ENCODE measurements at places on chromosomes 7 and 10. TPM values are rescaled to one million over a fixed set of nuclear protein-coding genes. Genes with fewer than 3 reads are reported as not detected.

- DNase-seq = no peak
Measured at GRCh38 chr7:75866114-75866488, 12.7 kb upstream of the RHBDD2 start.

DNA sequence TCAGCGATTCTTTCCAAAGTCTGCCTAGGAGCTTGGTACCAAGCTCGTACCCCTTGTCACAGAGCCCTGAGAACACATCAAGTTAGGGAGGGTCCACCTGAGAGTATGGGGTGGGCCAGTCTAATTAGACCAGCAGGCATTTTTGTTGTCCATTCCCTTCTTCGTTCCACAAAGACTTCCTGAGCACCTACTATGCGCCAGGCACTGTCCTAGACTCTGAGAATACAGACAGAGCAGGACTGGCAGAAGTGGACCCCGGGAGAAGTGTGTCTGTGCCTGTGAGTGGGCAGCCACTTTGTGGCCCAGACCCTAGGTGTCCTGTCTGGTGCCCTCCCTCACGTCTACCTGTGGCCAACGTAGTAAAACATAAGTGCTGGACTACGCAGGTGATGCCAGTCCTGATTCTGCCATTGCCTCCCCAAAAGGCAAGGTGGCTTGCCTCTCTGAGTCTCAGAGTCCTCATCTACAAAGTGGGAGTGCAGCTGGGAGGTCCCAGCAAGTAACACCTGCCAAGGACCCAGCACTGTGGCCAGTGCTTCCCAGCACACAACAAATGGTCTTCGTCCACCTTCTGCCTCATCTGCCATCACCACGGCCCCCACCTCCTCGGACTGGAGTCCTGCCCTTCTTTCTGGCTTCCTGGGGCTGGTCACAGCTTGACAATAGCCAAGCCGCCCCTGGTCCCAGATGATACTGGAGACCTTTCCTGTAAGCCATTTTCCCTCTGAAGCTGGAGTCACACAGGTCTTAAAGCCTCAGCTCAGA lies 54.3 kb upstream of the DUSP5 start:
- no peak for DNase-seq

GRCh38 chr7:17105701-17106100 lies 192.8 kb upstream of the AHR start:
- peak; percentile 9 for DNase-seq

DNA sequence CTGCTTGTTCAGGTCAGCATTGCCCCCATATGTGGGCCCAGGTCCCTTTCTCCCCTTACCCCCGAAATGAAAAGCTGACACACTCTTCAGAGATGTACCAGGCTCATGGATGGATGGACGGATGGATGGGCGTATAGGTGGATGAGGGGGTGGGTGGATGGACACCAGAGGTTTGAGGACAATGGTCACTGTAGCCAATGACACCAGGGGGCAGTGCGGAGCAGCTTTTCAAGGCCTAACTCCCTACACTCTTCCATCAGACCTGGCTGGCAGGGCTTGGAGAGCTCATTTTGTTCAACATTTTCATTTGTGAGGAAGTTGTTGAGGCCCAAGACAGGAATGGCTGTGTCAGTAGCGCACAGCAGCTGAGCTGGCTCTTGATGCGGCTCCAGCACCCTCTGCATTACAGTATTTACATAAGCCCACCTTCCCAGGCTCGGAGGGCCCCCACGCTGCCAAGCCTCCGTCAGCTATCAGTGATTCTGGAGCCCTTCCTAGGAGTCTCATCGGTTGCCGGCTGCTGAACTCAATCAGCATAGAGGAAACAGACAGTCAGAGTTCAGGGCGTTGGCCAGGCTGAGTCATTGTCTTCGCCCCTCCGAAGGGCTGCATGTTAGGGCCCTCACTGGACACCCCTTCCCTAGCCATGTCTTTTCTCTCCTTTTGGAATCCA lies 11.6 kb upstream of the FFAR4 start:
- DNase-seq = peak; percentile 31

- no peak for DNase-seq
Measured at GRCh38 chr10:89183571-89183970, 23.5 kb downstream of the CH25H start.

GRCh38 chr7:17319164-17320101 lies 21.0 kb downstream of the AHR start:
- no peak for DNase-seq

DNA sequence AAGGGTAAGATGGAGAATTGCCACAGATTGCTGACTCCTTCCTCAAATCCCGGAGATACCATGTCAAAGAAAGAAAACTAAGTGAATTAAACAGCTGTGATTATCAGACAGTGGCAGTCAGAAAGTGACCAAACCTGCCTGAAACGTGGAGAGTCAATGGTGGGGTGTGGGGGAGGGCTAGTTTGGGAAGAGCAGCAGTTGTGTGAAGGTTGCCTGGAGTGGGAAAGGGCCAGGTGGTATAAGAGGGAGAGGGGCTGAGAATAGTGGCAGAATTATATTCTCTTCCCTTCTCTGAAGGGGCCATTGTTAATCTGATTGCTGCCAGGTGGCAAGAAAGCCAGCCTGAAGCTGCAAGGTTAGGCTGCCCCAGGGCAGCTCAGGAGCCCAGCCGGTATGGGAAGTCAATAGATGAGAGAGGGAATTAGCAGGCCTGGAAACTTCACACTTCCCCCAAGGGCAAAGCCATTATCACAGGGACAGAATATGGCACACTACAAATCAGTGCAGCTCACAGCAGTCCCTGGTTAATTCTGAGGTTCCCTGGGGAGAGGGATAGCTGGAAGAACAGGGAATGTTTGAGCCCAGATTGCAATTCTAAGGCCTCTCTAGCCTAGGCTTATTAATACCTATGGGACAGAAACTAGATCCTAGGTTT lies 83.9 kb upstream of the ITGB1 start:
- no peak for DNase-seq

DNA sequence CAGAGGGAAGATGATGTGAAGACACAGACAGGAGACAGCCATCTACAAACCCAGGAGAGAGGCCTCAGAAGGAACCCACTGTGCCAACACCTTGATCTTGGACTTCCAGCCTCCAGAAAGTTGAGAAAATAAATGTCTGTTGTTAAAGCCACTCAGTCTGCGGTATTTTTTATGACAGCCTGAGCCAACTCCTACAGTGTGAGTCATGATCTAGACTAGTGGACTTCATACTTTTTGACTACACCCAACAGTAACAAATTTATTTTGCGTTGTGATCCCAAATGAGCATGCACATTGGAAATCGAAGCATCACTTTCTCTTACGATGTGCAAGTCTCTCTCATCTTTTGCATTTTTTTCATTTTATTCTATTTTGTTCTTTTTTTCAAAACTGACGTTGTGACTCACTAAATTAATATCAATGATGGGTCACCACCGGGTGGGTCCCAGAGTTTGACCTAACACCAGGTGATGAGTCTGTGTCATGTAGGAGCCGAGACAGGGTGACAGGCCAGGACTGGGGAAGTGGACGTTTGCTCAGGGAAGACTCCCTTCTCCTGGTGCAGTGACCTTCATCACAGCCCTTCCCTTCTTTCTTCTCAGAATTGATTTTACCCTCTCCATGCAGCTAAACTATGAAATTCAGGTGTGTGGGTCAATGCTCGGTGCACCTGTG lies 28.9 kb downstream of the PHYH start:
- peak; percentile 5 for DNase-seq

- DNase-seq = no peak
Measured at GRCh38 chr10:72311667-72312066, 37.9 kb downstream of the DDIT4 start.

- DNase-seq = peak; percentile 96
Measured at GRCh38 chr7:151491859-151492258, 27.8 kb downstream of the RHEB start.

DNA sequence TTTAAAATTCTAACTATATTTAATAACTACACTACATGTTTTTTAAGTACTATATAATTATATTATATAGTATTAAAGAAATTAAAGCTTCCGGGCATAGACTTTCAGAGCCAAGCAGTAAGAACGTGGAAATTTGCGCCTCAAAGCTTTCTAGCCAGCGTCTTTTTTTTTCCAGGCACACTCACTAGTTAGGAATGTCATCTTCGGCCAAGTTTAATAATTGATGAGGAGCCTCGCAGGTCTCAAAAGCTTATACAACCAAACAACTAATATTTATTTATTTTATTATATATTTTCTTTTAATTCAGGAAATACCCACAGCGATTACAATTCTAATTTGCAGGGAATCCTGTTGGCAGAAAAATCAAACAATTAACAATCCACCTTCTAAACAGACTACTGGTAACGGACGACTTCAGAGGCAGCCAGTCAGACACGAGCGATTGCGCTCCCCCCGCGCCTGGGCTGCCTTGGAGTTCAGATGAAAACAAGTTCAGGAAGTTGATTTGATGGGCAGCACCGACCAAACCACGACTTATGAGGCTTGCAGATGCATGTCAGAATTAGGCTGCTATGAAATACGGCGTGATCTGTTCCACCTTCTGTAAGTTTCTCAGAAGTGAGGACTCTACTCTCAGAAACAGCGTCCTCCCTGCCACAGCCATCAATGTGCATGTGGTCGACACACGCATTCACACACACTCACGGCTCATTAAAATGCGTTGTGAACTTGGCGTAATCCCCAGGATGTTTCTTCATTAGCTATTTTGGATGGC lies 431.8 kb upstream of the MGMT start:
- peak; percentile 82 for DNase-seq

- no peak for DNase-seq
Measured at GRCh38 chr7:74584160-74584954, 73.2 kb upstream of the GTF2I start.

Gene NDUFB2
- 306 TPM for total RNA-seq

Gene OR13A1
- not detected for total RNA-seq

Gene PLEKHS1
- total RNA-seq = 0.45 TPM

Gene ARMC3
- total RNA-seq = 1.1 TPM

Gene TET1
- total RNA-seq = 3.1 TPM

Gene ASZ1
- not detected for total RNA-seq

Gene SLC13A1
- not detected for total RNA-seq

Gene HOXA5
- total RNA-seq = 34.2 TPM

Data from renal cortical epithelial cell (primary cell).